ENCODE measurements at places on chromosomes 2 and 18. TPM values are rescaled to one million over a fixed set of nuclear protein-coding genes. Genes with fewer than 3 reads are reported as not detected.

Gene ADD2
- total RNA-seq: 5.6 TPM

Gene SPC25
- 38.4 TPM for total RNA-seq

Gene FAM110C
- total RNA-seq: 3.6 TPM

DNA sequence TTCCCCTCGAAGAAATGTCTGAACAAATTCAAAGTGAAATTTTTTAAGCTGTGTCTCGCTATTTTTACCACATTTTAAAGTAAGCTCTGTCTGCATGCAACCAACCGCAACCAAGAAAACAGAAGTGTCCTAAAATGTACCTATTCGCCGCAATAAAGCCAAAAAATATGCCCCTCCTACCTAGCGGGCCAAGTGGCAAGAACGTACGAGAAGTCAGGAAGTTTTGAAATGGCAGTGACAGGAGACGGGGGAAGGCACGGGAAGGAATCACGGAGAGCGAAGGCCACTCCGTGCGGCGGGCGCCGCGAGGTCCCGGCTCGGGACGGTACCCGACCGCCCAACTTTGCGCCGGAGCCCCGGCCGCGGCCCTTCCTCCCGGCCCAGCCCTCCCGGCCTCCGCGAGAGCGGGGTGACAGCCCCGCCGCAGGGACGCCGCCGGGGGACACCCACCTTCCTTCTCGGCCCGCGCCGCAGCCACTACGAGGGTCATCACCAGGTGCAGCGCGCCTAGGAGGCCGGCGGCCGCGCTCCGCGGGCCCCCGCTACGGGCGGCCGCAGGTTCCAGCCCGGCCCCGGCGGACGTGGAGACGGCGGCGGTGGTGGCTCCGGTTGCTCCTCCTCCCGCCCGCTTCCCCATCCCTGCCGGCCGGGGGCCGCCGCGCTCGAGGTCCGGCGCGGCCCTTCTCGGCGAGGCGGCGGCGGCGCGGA lies 568 bp downstream of the TMEM131 start:
- DNase-seq: peak; percentile 61

- DNase-seq: no peak
Observed at GRCh38 chr18:7579176-7579917, 12.2 kb downstream of the PTPRM start.

DNA sequence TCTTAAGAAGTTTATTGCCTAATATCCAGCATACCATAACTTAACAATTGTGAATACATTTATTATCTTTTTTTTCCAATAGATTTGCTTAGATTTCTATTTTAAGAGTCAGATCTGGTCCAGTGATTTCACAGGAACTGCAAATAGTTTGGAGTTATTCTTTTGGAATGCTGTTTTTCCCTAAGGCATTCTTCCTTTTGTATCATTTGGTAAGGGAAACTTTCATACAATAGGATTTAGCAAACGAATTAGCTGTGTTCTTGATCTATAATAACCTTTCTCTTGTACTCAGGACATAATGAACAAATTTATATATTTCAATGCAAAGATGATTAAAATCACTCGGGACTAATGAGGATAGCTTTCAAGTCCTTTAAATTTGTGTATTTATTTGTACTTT lies 201.6 kb downstream of the ERBB4 start:
- DNase-seq: no peak

- no peak for DNase-seq
Observed at GRCh38 chr2:193816008-193816407, 1621.3 kb upstream of the TMEFF2 start.

GRCh38 chr2:36706021-36706876 lies 9.7 kb downstream of the VIT start:
- no peak for DNase-seq

DNA sequence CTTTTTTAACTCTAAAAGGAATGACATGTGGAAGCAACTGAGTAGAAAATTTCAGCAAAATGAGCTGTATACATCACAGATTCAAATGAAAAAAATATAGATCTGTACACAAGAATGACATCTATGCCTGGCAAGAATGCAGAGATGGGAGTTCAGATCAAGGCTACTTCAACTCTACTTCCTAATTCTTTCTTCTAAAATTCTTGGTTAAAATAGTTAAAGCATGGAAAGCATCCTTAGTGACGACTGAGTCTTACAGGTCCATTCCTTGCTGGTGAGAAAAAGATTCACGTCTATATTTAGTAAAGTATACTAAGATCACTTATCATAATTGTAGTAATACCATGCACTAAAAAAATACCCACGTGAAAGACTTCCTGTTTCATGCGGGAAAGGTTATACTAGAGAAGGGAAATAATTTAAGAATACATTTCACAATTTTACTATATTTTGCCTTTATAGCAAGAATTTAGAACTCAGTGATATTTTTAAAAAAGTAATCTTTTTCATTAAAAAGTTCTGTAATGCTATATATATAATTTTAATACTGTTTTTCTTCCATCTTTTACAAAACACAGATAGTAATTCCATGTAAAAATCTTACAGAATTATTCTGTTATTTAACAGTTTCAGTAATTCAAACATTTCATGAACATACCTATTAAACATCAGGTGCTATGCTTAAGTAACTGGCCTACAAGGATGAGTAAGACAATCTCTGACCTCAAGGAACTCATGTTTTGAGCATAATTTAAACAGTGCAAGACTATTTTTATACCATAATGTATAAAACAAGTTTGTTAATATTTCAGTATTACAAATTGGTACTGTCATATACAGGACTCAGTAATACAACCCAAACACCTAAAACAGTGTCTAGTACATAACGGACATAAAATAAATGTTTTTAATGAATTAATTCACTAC lies 159.6 kb downstream of the BAZ2B start:
- DNase-seq: no peak

DNA sequence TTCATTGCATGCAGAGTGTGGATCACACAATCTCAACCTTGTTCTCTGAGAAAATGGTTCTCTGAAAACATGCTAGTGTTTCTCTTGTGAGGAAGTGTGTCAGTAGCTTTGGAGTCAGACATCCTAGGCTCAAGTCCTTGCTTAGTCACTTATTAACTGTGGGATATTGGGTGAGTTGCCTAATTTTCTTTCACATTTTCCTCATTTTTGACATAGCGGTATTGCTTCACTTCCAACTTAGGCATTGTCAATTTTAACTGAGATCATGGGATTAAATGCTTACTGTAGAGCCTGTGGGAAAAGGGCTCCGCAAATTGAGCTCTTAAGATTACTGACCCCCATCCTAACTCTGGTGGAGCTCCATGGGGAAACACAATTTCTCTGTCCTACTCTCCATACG lies 622.2 kb downstream of the CNTNAP5 start:
- DNase-seq: no peak

Gene NPHP1
- 2.0 TPM for total RNA-seq

DNA sequence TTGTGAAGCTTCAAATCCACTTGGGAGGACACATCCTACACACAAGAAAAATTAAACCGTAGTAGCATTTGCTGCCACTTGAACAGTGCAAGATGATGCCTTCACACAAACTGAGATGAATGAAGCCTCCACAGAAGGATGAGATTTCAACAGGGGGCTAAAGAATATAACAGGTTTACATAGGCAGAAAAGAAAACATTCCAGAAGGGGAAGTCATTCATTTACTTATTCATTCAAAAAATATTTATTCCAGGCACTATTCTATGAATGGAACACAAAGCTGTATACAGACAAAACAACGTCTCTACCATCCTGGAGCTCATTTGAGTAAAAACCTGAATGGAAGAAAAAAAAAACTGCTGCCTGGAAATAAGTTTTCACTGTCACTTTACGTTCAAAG lies 170.5 kb downstream of the CDH20 start:
- DNase-seq: no peak

DNA sequence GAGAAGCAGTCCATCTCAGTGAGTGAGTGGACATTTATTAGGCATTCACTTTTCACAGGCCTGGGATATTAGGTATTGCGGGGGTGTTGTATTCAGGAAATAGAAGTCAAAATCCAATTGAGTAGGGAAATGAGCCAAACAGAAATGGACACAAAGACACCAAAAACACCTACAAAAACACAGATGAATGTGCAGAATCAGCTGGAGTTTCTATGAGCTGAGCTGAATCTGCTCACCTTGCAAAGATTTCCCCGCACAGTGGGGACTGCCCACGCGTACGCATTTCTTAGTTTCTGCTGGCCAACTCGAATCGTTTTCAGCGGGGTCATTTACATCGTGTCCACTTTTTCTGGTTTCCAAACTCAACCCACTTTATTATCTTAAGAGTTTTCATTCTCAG lies 160.0 kb downstream of the BCL2 start:
- peak; percentile 77 for DNase-seq

Gene EPAS1
- total RNA-seq: 51.0 TPM

DNA sequence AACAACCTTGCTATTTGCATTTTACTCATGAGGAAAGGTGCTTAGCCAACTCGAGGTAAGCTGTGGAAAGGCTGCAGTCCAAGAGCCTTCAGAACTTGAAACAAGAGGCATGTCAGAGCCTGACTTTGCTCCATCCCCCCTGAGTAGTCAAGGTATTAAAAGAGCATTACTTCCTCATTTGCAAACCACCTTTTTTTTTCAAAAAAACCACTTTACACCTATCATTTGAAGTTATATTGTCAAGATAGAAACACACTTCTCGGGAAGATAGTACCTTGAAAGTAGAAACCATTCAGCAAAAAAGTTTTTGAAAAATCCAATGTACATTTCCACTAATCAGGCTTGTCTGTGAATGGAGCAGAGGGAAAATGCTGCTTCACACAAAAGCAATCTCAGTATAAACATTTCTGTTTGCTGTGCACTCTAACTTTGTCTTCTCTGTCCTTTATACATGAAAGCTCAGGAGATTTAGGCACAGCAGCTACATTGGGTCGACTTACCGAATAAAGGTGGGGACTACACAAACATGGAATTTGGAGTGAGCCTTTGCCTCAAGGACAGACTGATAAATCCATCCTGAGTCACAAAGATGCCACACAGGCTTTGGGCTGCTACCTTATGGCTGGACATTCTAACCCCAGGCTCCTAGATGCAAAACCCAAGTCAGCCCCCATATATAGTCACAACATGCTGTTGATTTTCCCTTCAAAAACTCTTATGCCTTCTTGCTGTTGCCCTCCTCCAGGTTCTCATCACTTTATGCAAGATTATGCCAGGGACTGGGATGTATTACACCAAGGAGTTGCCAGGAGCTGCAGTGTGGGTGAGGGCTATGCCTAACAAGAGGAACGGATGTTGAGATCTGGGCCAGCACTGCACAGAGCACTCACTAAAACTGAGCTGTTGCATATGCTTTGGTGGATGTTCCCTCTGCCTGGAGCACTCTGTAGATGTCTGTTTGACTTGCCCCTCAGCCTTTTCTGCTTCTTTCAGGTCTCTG lies 41.4 kb upstream of the EML4 start:
- peak; percentile 39 for DNase-seq

GRCh38 chr2:121866789-121867188 lies 111.3 kb downstream of the TSN start:
- no peak for DNase-seq

- DNase-seq: no peak
Observed at GRCh38 chr2:20299113-20299512, 51.5 kb downstream of the PUM2 start.
